Right renal cortex interstitium (tissue), 3 donors: ENCODE measurements at places on chromosomes 1 and 21. TPM values are rescaled to one million over a fixed set of nuclear protein-coding genes. Genes with fewer than 3 reads are reported as not detected.
A peak's percentile ranks its signal among the peaks of the same experiment; 100 is the strongest.

GRCh38 chr1:229716704-229717103, 90.7 kb downstream of the URB2 start:
- DNase-seq = no peak

DNA sequence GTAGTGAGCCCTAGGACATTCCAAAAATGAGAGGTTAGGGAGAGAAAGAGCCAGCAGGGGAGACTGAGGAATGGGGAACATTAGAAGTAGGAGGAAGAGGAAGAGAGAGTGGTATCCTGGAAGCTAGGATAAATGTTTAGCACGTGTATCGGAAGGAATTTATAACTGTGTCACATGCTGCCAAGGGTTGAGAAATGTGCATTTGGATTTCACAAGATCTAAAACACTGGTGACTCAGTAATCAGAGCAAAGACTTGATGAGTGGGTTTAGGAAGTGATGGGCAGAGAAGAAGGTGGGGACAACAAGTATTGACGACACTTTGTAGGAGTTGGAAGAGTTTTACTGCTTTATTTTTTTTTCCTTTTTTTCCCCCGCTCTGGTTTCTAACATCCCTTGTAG, 193.9 kb downstream of the FMN2 start:
- DNase-seq = no peak

- DNase-seq = no peak
These were observed 49.1 kb upstream of the DMRTB1 start for GRCh38 chr1:53410100-53410541.

DNA sequence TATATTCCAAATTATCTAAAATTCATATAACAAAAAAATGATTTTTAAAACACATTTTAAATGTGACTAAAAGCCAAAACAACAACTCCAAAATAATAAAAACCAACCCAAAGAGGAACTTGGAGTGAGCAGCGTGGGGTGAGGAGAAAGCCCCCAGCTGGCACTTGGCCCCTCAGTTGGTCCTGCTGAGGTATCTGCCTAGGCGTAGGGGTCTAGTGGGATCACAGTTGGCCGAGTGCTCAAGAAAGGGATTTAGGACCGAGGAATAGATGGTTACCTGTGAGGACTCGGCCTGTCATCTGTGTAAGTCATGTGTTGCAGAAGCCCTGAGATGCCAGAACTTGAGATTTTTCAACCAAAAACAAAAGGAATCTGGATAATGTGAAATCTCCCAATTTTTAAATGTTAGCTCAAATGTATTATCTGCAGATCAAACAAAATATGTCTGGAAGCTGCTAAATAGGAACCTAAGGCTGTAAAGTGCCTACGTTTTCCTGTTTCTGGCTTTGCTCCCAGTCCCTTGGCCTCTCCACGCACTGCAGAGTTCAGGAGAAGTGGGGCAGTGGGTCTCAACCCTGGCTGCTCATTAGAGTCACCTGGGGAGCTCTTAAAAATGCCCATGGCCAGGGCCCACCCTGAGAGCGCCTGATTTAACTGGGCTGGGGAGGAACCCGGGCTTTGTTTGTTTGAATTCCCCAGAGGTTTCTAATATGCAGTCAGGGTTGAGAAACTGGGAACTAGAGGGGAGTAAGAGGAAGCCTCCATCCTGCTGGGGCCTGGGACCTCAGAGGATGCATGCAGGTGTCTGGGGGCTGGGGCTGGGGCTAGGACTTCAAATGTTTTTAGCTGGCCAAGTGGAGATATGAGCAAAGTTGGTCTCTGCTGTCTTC, 38.5 kb upstream of the LDLRAP1 start:
- no peak for DNase-seq

DNA sequence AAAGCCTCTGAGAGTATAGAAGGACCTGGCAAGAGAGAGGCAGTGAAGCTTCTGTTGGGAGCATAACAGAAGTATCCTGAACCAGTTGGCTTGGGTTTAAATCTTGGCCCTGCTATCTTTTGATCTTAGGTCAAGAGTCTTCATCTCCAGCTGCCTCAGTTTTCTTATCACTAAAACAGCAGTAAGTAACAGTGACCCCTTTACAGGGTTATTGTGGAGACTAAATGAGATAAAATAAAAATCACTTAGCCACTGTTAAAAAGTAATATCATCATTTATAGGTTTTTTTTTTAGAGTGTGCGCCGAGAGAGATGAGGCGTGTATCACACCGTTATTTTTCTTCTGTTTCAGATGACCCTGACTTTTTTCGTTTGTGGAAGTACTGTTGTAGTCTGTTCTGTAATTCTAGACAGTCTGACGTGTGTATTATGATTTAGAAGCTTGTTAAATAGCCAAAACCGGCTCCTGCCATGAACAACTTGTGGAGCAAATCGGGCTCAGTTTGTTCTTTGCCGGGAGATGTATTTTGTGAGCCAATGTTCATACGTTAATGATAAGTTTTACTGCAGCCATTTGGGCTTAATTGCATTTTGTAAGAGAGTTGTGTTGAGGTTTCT, 1.1 kb downstream of the THRAP3 start:
- no peak for DNase-seq

- no peak for DNase-seq
These were observed 20.4 kb upstream of the FMOD start for GRCh38 chr1:203371288-203371687.

DNA sequence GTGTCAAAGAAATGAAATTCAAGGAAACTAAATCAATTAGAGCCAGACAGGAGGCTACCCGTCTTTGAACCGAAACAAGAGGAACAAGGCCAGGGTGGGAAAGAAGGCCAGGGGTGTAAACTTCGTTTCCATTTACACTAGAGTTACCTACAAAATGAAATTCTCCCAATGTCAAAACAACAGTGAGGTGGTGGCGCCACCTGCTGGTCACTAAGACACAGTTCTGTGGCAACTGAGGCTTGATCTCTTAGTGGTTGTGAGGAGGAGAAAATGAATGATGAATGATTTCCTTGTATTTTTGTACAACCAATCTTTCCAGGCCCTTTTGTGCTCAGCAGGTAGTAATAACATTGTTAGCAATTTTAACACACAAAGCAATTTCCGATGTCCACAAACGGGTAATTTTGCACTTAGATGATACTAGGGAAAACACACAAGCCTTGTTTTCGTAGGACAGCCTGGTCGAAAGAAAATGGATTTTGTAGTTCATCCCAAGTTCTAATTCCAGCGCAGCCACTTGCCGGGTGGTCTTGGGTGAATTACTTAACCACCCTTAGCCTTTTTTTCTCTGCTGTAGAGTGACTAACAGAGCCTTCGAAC, 54.8 kb upstream of the SOD1 start:
- peak; percentile 36 for DNase-seq

- no peak for DNase-seq
These were observed 52.9 kb downstream of the MPZL1 start for GRCh38 chr1:167774710-167775109.

GRCh38 chr1:51843948-51844347, 34.6 kb downstream of the NRDC start:
- DNase-seq = no peak

DNA sequence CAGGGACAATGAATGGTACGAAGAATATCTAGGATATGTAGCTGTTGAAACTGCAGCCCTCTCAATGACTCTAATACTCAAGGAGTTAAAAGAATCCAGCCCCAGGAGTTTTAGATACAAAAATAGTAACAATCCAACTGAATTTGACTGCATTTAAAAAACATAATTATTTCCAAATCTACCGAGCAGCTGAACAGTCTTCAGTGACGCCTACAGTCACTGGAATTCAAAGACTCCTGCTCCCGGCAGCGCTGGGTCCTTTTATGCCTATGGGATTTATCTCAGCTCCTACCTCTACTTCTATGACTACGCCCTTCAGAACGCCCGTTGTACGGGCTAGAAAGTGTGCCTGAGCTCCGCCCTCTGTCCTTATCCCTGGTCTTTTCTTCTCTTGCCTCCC, 55.7 kb downstream of the WARS2 start:
- DNase-seq = no peak

DNA sequence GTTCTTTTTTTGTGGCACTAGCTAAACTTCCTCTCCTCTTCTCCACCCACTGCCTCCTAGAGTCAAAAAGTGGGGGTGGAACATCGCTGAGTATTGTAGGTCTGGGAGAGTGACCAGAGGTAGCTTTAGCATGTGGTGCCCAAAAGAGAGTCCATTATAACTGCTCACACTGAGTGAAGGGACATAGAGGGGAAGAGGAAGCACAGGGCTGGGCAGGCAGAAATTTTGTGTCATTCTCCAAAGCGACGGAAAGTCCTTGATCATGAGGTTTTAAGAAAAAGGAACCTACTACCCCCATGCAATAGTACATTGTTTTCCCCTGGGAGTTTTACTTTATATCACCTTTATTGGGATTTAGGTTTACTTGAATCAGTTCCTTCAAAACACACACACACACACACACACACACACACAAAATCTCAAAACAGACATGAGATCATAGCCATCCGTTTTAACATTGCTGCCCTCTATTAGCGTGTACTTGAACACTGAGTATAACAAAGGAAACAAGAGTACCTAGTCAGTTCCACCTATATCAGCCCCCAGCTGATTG, 4.1 kb downstream of the CD84 start:
- no peak for DNase-seq

DNA sequence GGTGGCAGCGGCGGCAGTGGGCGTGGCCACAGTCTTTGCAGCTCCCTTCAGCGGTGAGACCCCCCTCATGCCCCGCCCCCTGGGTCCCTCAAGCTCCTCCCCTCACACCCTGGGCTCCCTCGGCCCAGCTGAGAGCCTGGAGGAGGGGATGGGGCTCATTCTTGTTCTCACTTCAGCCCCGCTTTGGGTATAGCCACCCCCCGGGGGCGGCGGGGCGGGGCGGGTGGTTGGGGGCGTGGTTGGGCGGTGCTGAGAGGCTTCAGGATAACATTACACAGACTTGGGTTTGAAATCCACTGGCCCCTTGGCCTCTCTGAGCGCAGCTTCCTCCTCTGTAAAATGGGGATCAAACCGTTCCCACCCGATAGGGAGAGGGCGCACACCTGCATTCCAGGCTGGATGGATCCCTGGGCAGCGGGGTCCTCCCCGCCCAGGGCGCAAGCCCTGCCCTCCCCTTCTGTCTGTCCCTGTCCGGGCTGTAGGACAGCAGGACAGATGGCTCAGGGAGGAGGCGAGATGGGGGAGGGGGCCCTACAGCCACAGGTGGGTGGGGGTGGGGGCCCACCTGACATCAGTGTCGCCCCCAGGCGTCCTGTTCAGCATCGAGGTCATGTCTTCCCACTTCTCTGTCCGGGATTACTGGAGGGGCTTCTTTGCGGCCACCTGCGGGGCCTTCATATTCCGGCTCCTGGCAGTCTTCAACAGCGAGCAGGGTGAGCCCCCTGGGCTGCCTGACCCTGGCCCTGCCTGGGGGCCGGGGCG, 5.1 kb downstream of the CLCNKA start:
- DNase-seq = no peak

DNA sequence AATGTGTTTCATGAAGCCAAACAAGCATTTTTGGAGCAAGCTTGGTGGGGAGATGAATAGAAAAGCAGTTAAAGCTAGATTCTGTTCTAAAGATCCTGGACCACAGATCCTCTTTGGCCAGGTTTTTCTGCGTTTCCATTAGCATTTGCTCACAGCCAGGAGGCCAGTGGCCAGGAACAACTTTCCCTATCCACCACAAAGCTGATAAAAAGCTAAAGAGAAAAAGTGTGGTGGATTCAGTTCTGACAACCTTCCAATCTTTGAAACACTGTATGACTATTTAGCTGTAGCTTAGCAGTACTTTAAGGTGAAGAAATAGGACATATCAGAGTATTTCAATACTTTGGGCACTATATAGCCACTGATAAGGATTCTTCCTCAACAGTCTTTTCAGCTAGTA, 3.0 kb upstream of the NEK7 start:
- no peak for DNase-seq

DNA sequence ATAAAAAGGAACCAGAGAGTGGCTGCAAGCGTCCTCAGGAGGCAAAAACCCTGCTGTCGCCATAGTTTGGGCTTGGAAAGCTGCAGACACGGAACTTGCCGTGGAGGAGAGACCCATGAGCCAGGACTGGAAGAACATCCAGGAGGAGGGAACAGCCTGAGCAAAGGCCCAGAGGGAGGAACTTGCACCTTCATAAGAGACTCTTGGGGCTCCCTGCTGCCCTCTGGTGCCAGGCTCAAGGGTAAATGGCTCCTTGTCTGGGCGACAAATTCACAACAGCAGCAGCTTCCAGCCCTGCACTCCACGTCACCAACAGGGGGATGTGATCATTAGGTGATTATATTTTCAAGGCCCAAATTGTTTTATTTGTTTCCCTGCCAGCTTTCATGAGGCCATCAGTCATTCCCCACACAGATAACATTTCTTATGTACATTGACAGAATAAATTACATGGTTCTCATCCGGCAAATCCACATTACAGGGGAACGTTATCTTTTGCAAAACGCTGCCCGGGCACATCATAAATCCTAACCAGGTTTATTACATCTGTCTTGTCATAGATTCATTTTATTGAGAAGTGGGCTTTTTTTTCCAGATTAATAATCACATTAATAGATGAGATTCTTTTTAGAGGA, 143.0 kb upstream of the GRIK3 start:
- DNase-seq = no peak

- peak; percentile 16 for DNase-seq
These were observed at the start of gene ERICH3 for GRCh38 chr1:74673351-74674111. ERICH3 (minus strand) TSS chr1:74673792; CDS start chr1:74673519, 273 bp downstream.

DNA sequence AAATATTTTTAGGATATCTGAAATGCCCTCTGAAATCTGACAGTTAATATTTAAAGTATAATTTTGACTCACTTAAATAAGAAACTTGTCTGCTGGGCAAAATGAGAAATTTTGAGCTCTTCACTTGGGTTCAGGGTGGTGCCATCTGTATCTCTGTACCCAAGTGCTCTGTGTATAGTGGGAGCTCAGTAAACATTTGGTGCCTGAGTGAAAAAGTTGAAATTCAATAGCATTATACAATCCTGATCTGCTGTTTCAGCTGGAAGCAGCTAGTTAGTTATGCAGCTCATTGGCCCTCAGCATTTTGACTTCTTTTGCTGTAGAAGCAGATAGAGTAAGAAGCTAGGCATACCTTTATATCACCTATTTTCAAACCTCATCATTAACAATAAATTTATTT, 73.3 kb downstream of the RPE65 start:
- no peak for DNase-seq

DNA sequence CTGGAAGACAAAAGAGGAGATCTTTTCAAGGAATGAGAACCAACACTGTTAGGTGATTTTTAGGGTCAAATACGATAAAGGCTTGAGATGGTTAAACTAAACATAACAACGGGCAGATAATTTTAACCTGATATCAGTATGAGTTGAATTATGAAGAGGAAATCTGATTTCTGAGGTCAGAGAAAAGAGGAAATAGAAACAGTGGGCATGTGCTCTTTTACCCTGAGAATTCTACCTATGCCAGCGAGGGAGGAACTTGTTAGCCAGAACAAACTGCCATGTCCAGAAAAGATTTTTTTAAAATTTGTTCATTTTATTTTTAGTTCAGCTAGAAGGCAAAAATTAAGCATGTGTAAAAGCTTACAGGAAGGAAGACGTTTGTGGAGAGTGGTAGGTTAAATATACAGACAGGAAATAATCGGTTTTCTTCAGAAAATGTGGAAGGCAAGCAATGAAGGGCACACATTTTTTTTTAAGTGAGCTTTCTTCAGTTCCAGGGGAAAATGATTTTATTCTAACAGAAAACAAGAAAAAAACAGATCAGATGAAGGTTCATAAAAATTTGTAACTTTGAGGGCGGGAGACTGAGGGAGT, 1745.3 kb downstream of the MRPL39 start:
- DNase-seq = no peak

The SLC26A9 gene
- polyA plus RNA-seq = 0.44 TPM

The MTARC1 gene
- polyA plus RNA-seq = 19.2 TPM

The HDGF gene
- polyA plus RNA-seq = 267 TPM

The CAPZB gene
- polyA plus RNA-seq = 233 TPM

The TYW3 gene
- 36.9 TPM for polyA plus RNA-seq

The LRRC38 gene
- polyA plus RNA-seq = not detected

The RNU1-2 gene
- polyA plus RNA-seq = not detected

The HFM1 gene
- polyA plus RNA-seq = 6.2 TPM

The PITHD1 gene
- 65.5 TPM for polyA plus RNA-seq

The PLEKHN1 gene
- polyA plus RNA-seq = 0.22 TPM
